CD14-positive monocyte (primary cell): ENCODE measurements at places on chromosomes 6 and 20.

DNA sequence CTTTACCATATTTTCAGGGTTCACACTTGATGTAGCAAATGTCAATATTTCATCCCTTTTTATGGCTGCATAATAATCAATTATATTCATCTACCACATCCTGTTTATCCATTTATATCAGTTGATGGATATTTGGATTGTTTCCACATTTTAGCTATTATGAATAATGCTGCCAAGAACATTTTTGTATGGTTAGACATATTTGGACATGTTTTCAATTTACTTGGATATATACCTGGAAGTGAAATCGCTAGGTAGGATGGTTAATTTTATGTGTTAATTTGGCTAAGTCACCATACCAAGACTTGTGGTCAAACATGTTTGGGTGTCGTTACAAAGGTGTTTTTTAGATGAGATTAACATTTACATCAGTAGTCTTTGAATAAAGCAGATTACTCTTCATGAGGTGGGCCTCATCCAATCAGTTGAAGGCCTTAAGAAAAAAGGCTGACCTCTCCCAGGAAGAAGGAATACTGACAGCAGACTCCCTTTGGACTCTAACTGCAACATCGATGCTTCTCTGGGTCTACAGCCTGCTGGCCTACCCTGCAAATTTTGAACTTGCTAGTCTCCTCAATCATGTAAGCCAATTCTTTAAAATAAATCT, 196.5 kb downstream of the BACH2 start:
- no peak for DNase-seq

DNA sequence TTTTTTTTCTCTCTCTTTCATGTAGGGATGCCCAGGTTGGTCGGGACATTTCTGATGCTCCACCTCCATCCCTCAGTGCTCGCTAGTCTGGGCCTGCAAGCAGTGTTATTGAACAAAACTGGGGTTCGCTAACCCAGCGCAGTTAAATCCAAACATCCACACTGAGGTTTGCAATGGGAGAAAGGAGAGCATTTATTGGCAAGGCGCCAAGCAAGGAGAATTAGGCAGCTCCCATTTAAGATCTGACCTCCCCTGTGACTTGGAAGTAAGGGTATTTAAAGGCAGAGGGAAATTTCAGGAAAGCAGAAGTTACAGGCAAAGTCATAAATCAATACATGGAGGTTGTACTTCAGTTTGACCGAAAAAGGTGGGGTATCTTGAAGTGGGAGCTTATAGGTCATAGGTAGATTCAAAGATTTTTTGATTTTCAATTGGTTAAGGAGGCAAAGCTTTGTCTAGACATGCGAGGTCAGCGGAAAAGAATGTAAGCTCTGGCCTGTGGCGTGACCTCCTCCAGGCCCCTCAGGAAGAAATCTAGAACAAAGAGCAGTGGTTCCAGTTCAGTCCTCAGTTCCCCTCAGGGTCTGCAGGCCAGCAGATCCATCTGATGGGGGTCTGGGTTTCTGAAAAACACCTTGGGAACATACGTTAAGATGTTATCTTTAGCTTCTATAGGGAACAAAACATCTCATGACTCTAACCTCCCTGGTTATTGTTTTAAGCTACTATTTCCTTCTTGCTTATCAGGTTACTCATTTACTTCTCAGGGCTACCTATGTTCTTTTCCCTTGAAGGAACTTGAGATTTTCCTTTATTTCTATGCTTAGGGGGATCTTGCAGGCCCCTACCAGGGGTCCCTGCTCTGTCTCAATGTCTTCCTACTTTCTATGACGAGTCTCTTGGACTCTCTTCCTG, 66.0 kb upstream of the KIF16B start:
- no peak for DNase-seq

- no peak for DNase-seq
These were observed 559 bp upstream of the EYA4 start for GRCh38 chr6:133240511-133241085.

DNA sequence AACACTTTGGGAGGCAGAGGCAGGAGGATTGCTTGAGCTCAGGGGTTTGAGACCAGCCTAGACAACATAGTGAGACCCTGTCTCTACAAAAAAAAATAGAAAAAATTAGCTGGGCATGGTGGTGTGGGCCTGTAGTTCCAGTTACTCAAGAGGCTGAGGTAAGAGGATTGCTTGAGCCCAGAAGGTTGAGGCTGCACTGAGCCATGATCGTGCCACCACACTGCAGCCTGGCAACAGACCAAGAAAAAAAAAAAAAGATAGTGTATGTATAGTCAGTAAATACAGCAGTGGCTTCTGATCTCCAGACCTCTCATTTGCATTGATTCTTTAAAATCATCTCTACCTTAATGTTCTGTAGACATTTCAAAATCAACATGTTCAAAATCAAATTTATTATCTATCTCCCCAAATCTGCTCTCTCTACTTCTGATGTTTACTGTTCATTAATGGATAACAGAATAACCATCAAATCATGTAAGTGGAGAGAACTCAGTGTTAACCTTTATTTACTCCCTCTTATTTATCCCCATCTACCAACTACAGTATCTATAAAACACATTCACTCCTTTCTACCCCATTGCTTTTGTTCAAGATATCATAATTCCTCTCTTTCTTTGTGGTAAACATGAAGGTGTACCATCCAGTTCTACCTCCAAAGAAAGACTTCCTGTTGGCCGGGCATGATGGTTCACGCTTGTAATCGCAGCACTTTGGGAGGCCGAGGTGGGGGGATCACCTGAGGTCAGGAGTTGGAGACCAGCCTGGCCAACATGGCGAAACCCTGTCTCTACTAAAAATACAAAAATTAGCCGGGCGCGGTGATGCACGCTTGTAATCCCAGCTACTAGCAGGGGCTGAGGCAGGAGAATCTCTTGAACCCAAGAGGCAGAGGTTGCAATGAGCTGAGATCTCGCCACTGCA, 7.7 kb downstream of the PROCR start:
- no peak for DNase-seq

- DNase-seq, result peak; percentile 44
These were observed 2.6 kb downstream of the UBE2V1 start for GRCh38 chr20:50110141-50111047.

GRCh38 chr6:32623693-32624092, 13.5 kb upstream of the HLA-DQA1 start:
- peak; percentile 74 for DNase-seq

- DNase-seq, result no peak
These were observed 55.6 kb upstream of the NEDD9 start for GRCh38 chr6:11288065-11288464.

DNA sequence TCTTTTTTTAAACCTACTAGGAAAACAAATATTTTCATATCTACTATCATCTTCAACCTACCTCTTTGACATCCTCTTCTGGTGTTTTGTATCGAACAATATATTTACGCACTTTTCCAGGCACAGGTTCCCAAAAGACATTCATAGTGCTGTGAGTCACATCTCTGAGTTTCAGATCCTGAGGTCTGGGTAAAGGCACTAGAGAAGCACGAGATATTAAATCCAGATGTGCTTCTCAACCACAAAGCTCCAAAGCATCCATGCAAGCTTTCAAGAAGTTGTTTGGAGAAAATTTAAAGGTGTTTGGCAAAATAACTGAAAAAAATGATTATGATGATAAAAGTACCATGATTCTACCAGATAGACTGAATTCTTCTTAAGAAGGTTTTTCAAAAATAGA, 62.7 kb downstream of the COL12A1 start:
- DNase-seq, result no peak

DNA sequence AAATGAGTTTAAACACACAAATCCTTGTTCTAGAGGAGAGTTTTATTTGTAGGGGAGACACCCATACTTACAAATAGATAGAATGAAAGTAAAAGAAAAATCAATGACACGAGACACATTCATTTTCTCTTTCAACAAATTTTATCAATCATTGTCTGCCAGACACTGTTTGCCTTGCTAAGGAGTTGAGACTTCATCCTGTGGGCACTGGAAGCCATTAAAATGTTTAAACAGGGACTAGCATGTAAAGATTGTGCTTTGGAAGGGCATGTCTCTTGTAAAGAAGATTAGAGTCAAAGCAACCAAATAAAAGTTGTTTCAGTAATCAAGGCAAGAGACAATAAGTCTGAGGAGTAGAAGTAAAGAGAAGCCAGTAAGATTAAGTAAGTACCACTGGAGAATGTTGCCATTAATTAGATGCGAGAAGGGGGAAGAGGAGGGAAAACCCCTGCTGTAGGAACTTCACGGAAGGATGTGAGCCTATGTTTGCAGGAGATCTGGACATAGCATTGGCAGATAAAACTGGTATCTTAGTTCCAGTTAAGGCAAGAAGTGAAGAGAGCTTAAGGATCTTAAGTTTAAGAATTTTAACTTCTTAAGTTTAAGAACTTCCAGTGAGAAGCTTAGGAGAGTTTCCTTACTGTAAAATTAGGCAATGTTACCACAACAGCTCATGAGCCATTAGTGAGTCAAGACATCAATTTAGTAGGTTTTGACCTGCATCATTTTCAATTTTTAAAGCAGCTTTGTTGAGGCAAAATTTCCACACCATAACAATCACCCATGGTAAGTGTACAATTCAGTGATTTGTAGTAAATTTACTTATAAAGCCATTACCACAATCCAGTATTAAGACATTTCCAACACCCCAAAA, 117.0 kb upstream of the UST start:
- no peak for DNase-seq
